ENCODE measurements at places on chromosomes 12 and 14.

- no peak for DNase-seq
Observed at GRCh38 chr12:52156311-52156710, 35.5 kb downstream of the KRT80 start.

DNA sequence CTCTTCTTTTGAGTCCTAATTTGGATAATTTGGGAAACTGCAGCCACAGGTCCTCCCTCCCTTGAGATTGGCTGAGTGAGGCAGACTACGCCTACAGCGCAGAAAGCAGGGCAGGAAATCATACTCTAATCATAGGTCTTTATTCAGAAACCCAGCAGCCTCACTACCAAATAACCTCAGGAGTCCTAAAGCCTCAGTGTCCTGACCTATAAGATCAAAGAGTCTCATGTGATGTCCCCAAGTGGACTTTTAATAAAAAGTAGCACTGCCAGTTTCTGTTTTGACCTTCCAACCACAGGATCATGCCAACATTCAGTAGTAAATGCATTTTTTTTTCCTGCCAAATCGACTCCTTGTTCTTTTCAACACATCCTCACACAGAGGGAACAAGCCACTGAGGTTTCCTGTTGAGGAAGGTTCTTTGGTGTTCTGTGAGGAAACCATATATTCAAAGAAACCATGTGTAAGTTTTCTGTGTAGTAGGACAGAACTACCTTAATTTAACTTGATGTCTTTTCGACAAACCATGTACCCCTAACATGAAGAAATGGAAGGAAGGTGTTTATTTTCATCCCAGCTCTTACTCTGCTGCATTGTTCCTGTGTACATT lies 72.2 kb downstream of the VCPKMT start:
- no peak for DNase-seq

- no peak for DNase-seq
Observed at GRCh38 chr14:51424041-51424440, 184.0 kb downstream of the TMX1 start.

- no peak for DNase-seq
Observed at GRCh38 chr12:118259079-118259478, 113.6 kb downstream of the TAOK3 start.

DNA sequence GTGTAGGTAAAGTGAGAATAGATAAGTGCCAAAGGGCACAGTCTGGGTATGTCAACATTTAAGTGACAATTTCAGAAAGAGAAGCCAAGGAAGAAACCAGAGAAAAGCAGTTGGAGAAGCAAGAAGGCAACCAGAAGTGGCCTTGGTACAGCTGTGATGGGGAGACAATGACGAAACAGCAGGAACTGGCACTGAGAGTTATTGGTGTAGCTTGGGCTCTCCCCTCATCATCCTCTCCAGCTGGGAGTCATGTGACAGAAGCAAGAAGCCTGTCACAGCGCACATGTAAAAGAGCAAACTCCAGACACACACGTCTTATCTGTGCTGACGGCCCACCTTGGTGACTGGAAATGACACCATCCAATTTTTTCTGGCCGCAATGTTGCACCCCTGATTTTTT lies 203.3 kb upstream of the NUDT4 start:
- no peak for DNase-seq

GRCh38 chr14:61106271-61106958 lies 125.4 kb downstream of the SLC38A6 start:
- DNase-seq = no peak

DNA sequence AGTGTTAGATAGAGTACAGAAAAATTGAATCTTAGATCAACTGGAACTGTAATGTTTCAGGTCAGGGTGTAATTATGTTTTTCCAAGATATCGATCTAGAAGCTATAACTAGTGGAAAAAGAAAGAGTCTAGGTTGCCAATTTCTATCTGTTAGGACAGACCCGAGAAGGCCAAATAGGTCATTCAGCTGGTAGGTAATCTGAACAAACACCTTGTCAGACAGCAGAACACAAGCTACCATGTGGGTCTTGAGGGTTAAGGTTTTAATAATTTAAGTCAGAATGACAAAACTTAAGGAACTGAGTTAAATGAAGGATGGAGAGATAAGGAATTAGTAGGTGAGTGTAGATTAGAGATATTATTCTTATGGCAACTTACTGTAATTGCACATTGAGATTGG lies 44.9 kb upstream of the KCNMB4 start:
- no peak for DNase-seq

DNA sequence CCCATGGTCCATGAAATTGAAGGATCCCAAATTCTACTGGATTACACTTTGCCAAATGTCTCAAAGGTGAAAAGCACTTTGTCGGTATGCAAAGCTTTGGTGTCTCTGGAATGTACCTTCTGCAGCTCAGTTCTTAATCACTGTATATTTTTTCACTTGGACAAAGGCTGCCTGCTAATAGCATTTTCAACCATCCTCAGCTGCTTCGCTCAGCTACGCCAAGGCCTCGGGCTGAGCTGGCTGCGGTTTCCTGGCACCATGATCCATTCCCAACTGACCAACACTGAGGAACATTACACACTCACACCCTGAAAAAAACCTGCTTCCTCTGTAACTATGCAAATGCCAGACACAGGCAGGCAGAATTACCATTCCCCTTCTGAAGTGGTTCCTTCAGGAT lies 335.2 kb downstream of the DPF3 start:
- no peak for DNase-seq

GRCh38 chr12:25970916-25971653 lies 12.6 kb downstream of the RASSF8 start:
- DNase-seq = no peak

DNA sequence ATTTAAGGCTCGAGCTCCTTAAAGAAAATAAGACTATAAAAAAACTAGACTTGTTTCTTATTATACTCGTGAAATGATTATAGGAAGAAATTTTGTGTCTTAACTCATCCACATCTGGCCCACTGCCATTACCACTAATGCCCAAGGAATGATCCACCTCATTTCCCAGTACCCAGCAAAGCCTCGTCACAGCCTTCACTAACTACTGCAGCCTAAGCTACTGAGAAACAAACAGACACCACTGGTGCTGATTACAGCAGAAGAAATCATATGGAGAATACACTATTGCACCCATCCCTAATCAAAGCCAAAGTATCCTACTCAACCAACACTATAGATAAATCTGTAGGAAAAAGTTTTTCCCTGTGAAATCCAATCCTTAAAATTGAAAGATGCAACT lies 205.3 kb upstream of the NAV3 start:
- peak; percentile 91 for DNase-seq

- peak; percentile 12 for DNase-seq
Observed at GRCh38 chr12:38662829-38663228, 242.6 kb downstream of the CPNE8 start.

DNA sequence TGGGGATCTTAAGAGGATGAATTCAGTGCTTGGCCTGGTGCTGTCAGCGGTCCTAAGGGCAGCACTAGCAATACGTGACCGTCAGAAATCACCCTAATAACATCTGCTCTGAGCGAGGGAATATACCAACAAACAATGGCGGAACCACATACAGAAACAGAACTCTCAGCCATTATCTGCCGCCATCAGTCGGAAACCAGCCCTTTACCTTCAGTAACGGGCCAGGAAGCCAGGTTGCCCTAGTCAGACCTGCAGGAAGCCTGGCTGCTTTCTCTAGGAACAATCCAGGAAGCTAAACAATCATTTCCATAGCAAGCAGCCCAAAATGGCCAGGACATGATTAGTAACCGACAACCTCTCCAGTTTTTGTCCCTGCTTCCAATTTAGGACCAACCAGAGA lies 5.6 kb downstream of the CDCA4 start:
- no peak for DNase-seq

DNA sequence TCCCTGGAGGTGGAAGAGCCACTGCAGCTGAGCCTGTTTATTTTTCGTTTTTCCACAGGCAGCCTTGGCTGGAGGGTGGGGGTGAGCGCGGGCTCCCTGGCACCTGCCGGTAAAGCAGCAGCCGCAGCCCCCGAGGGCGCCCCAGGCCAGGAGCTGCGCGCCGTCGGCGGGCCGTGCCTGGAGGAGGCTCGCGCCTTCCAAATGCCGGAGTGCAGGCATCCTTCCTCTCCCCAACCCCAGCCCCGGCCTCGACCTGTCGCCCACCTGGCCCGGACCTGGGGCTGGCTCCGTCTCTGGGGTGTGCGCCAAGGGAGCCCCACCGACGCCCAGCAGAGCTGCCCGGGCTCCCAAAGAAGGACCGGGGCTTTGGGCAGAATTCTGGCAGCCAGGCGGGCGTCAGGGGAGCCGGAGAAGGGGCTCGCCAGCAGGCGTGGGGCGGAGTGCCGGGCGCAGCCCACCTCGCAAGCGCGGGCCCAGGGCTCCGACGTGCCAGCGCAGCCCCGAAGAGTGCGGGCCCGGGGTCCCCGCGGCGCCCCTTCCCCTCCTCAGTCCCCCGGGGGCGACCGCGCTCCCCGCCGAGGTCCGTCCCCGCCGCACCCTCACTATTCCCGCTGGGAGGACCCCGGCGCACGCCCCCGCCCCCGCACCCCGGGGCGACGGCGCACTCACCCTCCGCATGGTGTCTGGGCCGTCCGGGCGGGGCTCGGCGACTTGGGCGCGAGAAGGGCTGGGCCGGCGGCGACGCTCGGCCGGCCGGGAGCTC lies 130.3 kb downstream of the NDUFA12 start:
- no peak for DNase-seq

GRCh38 chr14:61656341-61656740 lies 39.0 kb upstream of the HIF1A start:
- no peak for DNase-seq
